ENCODE measurements at places on chromosomes 3 and 15. TPM values are rescaled to one million over a fixed set of nuclear protein-coding genes. Genes with fewer than 3 reads are reported as not detected.

Gene GRK7
- not detected for total RNA-seq

Gene RAD51
- total RNA-seq, result 69.5 TPM

Gene ZMYND10
- 1.6 TPM for total RNA-seq

Gene ZBTB47
- total RNA-seq, result 1.2 TPM

Gene MON1A
- total RNA-seq, result 15.5 TPM

Gene OXTR
- 1.0 TPM for total RNA-seq

Gene ISL2
- not detected for total RNA-seq

Gene ATP13A4
- 1.3 TPM for total RNA-seq

Gene GORASP1
- 22.3 TPM for total RNA-seq

Gene TGM5
- not detected for total RNA-seq

Gene PLA2G4D
- not detected for total RNA-seq

Gene ARNT2
- total RNA-seq, result not detected

Gene GPR87
- 1.0 TPM for total RNA-seq

Gene GPR171
- total RNA-seq, result 227 TPM

Gene EID1
- total RNA-seq, result 140 TPM

Gene C3orf85
- not detected for total RNA-seq

Gene TBCCD1
- total RNA-seq, result 15.8 TPM

Gene NAALADL2
- total RNA-seq, result not detected

Gene SCAANT1
- total RNA-seq, result not detected

Gene INSYN1
- total RNA-seq, result not detected

Gene LRTM1
- not detected for total RNA-seq

Gene TPRG1
- total RNA-seq, result 19.1 TPM

Gene DCBLD2
- total RNA-seq, result 1.9 TPM

Gene IL17RD
- 0.02 TPM for total RNA-seq

Gene TMEM108
- total RNA-seq, result not detected

Gene SNX33
- total RNA-seq, result 3.8 TPM

Gene PRRT3
- total RNA-seq, result 8.3 TPM

Gene EPHA3
- total RNA-seq, result 0.06 TPM

Gene CPB1
- total RNA-seq, result not detected

Gene CSPG5
- 0.52 TPM for total RNA-seq

Gene SEMA3F
- 0.36 TPM for total RNA-seq
